ENCODE measurements at places on chromosomes 2 and 18.

- peak; percentile 33 for DNase-seq
These were observed 75.2 kb upstream of the C2orf15 start for GRCh38 chr2:99066075-99066958.

- DNase-seq = no peak
These were observed 95.4 kb downstream of the ITGB1BP1 start for GRCh38 chr2:9327873-9328352.

DNA sequence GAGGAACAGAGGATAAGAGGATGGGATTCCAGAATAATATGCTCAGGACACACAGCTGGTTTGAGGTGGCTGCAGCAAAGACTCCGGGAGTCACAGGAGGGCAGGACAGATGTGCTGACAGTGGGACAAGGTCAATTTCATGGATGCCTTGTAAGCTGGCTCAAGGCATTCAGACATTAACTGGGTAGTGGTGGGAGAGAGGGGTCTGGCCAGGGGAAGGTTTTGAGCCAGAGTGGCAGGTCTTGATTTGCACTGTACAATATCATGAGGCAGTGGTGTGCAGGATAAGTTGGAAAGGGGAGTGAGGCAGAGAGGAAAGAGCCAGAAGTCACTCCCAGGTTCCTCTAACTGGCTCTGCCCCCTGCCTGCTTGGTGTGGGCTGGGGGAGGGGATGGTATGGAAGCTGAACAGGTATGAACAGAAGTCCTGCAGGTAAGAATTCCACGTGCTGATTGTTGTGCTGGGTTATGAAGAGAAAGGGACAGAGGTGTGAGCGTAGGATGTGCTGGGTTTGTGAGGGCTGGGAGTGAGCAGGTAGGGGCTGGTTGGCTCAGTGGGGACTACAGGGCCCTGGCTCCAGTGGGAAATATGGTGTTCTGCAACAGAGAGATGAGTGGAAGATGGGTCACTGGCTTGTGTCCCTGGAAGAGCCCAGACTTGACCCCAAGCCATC lies 141.7 kb upstream of the COPS8 start:
- no peak for DNase-seq

DNA sequence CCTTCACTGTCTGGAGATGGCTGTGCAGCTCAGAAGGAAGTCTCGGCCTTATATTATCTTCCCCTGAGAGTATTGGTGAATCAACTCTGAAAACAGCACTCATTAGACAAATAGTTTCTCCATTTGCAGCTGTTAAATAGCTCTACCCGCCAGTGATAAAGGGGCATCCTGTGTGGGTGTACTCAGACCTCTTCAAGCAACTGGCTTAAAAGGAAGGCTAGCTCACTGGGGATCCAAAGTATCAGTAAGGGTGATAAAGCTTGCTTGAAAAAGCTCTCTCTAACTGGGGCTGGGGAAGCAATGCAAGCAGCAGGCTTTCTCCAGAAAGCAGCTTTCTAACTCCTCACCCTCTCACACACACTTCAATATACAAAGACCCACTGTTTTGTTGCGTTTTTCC lies 64.9 kb upstream of the PSMD14 start:
- no peak for DNase-seq

DNA sequence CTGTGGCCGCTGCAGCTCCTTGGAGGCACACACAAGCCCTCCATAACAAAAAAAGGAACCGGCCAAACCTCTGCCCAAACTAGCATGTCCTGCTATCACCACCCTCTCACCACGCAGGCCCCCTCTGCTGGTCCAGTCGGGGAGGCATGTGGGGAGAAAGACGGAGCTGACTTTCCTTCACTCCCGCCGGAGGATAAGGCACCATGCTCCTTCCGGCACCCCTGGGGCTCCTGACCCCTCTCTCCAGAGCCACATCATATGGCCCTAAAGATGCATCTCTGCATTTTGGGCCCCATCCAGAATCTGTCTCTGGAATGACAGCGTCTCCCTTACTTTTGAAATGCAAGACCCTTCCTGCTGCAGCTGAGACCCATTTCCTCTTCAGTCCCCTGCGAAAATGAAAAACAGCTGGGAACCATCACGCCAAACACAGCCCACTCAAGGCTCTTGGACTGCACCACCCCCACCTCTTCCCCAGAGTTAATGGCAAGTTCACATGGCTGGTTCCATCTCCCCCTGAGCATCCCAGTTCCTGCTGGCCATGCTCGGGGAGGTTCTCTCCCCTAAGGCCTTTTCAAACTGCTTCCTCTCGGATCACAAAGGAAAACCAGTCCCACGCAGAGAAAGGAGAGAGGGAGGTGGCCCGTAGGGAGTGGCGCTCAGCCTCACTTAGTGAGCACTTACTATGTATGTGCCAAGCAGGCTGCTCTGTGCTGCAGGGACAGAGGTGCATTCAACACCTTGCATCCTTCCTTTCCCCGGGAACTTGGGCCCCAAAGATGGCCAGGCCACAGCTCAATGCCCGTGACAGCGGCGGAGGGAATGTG lies 35.2 kb upstream of the MLPH start:
- no peak for DNase-seq

Measured in WERI-Rb-1 (cell line).